A549 (cell line): ENCODE measurements at places on chromosomes 1 and 21.

DNA sequence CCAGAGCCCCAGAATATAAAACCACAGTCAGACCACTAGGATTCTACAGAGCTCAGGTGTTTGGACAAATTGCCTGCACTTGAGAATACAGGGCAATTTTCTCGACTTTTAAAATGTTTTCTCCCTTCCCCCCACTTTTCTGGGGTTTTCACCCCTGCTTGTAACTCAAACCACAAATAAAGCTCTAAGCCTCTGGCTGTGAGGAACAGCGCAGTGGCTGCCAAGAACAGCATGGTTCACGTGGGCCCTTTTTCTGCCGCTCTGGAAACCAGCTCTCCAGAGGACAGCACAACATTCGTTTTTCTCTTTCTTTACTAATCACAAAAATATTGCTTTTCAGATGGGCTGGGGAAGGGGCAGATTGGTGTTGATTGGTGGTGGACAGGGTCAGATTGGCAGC is 102.2 kb upstream of the JUN start:
- no peak for DNase-seq

DNA sequence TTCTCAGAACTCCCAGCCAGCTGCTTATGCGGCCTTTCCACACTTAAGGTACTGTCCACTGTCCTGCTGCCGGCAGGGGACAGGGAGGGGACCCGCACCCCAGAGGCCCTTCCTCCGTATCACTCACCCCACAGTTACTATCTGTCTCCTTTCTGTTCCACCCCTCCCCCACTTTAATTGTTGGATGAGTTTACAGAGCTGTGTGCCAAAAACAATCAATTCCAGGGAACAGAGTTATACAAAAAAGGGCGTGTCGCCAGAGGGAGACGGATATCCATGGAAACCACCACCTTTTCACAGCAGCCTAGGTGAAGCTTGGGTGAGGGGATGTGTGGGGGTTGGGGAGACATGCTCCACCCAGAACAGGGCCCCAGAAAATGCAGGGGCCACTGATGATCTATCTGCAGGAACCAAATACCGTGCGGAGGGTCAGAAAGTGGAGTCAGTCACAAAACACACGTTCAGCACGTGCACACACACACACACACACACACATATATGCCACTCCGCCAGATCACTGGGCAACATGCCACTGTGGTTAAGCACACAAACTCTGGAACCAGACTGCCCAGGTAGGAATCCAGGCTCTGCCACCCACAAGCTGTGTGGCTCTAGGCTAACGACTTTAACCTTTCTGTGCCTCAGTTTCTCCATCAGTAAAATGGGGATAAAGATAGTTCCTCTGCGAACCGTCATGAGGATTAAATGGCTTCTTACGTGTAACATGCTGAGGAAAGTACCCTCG is 30.5 kb downstream of the CASZ1 start:
- no peak for DNase-seq

- DNase-seq: peak; percentile 5
Observed at GRCh38 chr1:13469343-13469742, 44.5 kb downstream of the LRRC38 start.

DNA sequence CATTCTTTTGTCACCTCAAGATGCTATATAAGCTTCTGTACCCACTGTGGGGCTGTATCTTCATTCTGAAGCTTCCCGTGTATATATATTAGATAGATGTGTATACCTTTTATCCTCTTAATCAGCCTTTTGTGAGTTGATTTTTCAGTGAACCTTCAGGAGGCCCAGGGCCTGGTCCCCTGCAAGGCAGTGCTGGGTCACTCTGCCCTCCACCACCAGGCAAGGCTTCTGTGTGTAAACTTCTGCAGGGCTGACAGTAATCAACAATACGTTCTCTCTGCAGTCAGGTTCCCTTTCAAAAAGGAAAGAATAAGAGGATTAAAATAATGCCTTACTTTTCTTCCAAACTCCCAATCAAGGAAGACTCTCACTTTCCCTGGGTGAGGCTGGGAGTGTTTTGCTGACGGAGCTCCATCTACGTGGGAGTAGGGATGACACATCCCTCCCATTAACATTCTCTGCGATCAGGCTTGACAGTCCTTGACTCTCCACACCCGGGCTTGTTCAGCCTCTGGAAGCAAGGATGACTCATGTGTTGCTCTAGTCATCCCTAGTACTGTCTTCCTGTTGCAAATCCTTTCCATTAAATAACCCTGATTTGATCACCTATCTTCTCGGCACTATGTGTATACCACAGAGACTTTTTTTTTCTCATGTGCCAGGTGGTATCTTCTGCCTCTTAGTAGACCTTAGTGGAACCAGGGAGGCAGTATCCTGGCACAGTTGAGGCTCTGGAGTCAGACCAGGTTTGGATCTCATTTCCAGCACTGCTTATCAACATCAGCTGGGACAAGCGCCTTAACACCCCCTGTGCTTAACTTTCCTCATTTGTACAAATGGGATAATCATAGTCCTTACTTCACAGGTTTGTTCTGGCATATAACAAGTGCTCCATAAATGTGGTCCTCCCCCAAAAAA is 70.3 kb upstream of the KCNK1 start:
- DNase-seq: peak; percentile 88

GRCh38 chr21:15141261-15141970 is 76.6 kb upstream of the NRIP1 start:
- DNase-seq: peak; percentile 48

DNA sequence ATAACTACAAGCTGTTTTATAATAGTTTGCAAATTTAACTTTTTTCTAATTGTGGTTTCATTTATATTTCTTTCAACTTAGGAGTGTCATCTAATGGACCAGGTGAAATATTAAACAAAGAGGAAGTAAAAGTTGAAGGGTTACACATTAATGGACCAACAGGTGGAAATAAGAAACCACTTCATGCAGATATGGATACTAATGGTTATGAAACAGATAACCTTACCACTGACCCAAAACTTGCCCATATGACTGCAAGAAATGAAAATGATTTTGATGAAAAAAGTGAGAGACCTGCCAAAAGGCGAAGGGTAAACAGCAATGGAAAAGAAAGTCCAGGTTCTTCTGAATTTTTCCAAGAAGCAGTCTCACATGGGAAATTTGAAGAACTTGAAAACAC is 59.7 kb downstream of the MIER1 start:
- DNase-seq: no peak

- DNase-seq: no peak
Observed at GRCh38 chr21:29481641-29482040, 182.9 kb downstream of the BACH1 start.

GRCh38 chr1:41789661-41790330 is 128.9 kb downstream of the HIVEP3 start:
- DNase-seq: no peak

DNA sequence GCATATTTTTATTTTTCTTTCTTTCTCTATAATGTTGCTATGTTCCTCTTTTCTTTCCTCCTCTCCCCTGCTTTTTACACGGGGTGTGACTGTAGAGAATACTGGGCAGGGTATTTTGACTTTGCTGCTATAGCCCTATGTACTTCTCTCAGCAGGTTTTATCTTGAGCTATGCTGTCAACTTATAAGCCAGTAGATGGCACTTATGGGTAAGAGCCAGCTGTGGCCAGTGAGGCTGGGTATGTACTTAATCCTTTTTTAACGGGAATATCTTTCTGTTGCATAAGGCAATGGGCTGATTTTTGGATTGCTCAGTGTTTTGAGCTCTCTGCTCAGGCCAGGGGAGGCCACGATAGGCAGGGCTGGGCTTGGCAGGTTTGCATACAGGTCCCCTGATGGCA is 99.0 kb downstream of the KCNK2 start:
- no peak for DNase-seq

- no peak for DNase-seq
Observed at GRCh38 chr1:242120432-242120831, 121.5 kb upstream of the MAP1LC3C start.

DNA sequence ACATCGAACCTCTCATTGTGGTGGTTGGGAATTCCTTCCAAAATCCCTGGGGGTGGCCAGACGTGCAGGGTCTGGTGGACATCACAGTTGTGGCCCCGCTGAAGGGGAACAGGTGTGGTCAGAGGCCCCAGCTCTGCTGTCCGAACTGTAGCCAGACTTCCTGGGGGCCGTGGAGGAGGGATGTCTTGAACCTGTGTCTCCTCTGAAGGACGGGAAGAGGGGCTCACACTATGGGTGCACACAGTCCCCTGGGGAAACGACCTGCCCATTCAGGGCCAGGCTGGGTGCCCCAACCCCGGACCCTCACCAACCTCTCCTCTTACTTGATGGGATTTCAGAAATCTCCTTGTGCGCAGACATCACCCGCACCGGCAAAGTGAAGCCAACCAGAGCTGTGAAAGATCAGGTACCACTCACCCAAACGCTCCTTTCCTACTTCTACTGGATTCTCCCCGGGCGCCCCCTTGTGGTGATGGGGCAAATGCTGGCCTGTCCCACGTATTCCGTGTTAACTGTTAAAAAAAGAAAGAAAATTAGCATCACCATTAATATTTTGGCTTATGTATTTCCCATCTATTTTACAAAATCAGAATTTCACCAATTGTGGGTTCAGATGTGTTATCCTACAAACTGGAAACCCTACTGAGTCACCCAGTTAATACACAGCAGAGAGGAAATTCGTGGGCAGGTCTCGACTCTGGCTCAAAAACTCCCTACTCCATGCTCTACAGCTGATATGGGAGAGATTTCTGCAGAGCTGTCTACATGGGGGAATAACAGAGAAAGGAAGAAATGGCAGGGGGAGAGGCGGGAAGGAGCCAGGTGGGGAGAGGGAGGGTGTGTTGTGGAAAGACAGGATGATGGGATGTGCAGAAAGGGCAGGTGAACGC is 28.1 kb downstream of the PADI4 start:
- peak; percentile 40 for DNase-seq

DNA sequence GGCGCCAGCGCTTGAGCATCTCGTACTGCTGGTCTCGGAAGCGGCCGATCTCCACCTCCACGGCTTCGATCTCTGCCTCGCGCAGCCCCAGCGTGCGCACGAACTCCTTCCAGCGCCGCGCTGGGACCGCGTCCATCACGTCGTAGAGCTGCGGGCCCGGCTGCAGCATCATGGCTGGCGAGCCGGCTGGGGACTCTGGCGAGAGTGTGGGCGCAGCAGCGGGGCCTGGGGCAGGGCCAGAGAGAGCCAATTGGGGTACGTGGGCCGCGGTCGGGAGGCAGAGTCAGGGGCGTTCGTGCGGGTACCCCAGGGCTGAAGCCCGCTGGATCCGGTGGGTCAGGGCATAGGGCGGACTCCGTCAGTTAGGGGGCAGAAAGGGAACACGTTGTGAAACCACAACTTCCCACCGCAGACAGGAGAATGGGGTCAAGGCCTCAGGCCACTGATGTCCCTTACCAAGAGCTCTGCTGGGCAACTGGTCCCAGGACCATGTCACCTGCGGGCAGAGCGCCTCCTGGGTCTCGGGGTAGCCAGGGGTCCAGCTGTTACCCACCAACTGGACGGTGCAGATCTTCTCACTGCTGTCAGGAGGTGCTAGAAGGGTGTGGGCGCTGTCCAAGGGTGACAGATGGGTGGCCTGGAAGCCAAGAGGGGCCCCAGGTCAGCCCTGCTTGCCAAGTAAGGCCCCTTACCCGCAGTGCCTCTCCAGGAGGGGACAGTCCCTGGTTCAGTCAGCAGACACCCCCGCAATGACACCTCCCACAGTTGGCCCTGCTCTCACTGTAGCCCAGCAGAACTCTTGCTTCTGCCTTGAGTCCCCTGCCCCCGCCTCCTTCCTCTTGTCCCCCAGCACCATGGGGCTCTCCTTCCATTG is 4.2 kb downstream of the TNFRSF25 start:
- DNase-seq: no peak

- DNase-seq: no peak
Observed at GRCh38 chr1:45589861-45590260, 6.0 kb downstream of the NASP start.
